Stimulated activated CD4-positive, alpha-beta T cell treated with anti-CD3 and anti-CD28 coated beads, Interleukin-12 subunit alpha, Interleukin-12 subunit beta, amount 100 ng/mL, for 24 hours (primary cell): ENCODE measurements at places on chromosomes 5 and 9.

DNA sequence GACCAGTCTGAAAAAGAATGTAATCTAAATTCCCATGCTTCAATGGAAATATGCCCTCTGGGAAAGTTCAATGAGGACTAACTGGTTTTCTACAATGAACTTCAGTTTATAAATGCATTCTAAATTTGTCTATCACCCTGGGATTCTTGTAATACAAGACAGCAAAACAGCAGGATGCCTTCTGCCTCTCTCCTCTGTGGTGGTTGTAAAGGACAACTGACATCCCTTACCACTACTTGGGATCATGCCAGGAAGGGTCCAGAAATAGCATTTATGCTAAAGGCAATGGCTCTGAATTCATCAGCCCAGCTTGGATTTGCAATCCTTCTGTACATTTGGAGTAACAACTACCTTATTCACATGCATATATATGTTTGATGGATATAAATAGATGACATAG is 97.3 kb upstream of the ADAMTS16 start:
- no peak for DNase-seq

DNA sequence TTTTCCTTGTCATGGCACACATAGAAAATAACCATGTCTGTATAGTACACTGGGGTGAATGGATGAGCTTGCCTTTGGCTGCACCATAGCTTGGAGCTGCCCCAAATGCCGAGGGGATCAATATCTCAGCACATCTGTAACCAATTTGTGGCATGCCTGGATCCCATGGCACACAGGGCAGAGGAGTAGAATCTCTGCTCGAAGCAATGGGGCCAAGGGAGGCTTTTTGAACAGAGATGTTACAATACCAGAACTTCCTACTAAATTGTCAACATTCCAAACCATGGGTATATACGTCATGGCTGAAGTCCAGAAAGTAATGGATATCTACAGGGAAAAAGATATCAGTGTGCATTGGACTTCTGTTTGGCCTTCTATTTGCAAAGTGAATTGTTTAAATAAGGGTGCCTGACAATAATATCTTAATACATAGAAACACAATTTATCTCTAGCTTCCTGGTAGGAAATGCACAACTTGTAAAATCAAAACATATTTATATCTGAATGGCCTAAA is 39.0 kb downstream of the ESM1 start:
- DNase-seq, result no peak

- no peak for DNase-seq
Measured at GRCh38 chr5:111478266-111478665, 34.1 kb downstream of the STARD4 start.

- DNase-seq, result no peak
Measured at GRCh38 chr5:74863726-74864125, 2.5 kb downstream of the FAM169A start.

DNA sequence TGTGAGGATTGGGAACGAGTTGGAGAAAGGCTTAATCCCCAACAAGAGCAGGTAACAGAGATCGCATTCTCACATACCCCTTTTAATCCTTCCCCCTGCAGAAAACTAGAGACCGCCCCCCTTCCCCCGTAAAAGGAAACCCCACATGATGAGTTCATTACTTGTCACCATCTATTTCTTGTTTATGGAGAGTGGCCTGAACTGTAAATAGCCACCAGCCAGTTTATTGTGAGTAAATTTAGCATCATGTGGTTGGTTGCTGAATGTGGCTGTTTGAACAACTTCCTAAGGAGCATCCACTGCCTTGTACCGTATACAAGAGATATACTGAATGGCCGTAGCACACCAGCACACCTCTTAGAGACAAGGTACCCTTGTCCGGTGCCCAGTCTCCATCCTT is 62.1 kb downstream of the TJP2 start:
- no peak for DNase-seq

DNA sequence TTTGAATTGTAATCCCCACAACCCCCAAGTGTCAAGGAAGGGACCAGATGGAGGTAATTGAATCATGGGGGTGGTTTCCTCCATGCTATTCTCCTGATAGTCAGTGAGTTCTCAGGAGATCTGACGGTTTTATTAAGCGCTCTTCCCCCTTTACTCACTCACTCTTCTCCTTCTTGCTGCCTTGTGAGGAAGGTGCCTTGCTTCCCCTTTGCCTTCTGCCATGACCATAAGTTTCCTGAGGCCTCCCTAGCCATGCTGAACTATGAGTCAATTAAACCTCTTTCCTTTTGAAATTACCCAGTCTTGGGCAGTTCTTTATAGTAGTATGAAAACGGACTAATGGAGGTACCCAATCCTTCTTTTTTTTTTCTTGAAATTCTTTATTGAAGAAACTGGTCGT is 2.2 kb upstream of the CEP120 start:
- DNase-seq, result no peak

DNA sequence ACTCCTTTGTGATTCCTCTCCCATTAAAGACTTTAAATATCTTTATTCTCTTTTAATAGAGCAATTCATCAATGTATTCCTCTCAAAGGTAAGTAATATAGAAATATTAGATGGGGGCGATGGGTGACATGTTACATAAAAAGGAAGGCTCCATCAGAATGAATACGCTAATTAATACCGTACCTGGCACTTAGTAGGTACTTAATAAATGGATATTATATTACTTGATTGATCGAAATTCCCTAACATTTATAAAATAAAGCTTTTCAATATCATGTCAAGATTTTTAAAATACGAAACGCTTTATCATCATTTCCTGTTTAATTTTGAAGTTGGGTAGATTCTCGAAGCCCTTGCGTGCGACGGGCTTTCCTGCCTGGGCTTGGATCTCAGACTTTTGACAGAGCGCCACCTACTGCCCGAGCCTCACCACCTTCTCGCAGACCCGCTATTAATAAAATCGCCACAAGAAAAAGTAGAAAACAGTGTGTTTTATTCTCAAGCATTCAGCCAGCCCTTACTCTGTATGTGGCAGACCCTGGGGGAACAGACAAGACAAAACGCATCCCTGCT is 99.4 kb downstream of the C5orf15 start:
- peak; percentile 54 for DNase-seq

GRCh38 chr5:158502686-158503085 is 597.0 kb downstream of the EBF1 start:
- no peak for DNase-seq

DNA sequence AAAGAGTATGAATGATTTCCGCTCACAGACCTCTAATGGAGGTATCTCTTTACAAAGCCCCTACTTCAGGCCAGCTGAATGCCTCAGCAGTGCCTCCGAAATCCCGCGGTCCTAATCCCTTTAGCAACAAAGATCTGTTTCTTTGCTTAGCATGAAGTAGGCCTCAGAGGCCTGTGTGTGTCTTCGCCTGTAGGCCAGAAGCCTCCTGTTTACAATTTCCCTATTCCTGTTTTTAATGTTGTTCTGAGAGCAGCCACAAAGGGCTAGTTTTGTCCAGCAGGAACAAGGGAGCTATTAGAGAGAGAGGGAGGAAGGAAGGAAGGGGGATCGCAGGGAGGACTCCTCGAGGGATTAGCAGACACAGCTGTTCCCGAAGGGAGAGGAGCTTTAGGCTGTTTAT is 166.4 kb upstream of the SPRY4 start:
- no peak for DNase-seq

GRCh38 chr9:35484406-35484805 is 5.5 kb upstream of the RUSC2 start:
- DNase-seq, result no peak

DNA sequence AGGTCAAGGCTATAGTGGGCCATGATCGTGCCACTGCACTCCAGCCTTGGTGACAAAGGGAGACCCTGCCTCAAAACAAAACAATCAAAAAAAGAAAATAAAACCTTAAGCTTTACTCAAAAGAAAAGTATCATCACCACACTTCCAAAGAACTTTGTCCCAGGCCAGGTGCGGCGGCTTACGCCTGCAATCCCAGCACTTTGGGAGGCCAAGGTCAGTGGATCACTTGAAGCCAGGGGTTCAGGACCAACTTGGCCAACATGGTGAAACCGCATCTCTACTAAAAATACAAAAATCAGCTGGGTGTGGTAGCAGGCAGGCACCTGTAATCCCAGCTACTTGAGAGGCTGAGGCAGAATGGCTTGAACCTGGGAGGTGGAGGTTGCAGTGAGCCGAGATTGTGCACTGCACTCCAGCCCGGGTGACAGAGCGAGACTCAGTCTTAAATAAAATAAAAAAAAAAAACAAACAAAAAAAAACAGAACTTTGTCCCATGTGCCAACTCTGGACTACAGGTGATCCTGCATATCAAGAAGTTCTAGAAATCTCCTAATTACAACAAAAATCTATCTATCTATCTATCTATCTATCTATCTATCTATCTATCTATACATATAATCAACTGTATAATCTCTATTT is 19.7 kb downstream of the CLINT1 start:
- DNase-seq, result no peak

DNA sequence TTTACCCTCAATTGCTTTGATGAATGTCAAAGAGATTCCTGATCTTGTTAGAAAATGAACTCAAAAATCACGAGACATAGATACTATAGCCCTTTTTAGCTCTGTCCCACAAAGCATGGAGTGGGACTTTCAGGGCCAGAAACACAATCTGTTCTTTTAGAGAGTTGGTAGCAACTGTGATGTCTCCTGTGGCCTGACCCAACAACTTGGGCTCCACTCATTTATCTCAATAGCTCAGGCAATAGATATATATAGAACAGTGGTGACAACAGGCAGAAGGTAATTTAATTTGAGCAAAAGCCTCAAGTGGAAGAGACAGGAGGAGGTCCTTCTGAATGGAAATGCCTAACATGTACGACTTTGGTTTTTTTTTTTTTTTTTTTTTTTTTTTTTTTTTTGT is 25.2 kb downstream of the TLR4 start:
- DNase-seq, result no peak

- no peak for DNase-seq
Measured at GRCh38 chr9:111985315-111985714, 88.7 kb downstream of the UGCG start.

GRCh38 chr9:4938496-4938895 is 46.6 kb upstream of the JAK2 start:
- DNase-seq, result no peak

DNA sequence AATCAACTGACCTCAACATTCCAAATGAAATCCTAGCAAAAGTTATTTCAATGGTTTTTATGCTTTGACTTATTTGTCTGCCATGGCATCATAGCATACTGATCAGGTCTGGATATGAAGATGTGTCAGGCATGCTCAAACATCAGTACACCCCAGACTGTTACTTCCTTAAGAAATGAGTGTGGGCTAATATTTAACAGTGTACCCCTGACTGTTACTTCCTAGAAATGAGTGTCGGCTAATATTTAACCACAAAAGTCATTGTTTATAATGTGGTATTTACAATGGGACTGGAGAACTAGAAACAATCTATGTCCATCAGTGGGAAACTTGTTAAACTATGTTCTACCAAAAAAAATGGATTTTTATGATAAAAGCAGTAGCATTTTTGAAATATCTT is 38.1 kb upstream of the HNRNPA0 start:
- no peak for DNase-seq

GRCh38 chr5:143896516-143896915 is 84.6 kb downstream of the HMHB1 start:
- DNase-seq, result no peak

DNA sequence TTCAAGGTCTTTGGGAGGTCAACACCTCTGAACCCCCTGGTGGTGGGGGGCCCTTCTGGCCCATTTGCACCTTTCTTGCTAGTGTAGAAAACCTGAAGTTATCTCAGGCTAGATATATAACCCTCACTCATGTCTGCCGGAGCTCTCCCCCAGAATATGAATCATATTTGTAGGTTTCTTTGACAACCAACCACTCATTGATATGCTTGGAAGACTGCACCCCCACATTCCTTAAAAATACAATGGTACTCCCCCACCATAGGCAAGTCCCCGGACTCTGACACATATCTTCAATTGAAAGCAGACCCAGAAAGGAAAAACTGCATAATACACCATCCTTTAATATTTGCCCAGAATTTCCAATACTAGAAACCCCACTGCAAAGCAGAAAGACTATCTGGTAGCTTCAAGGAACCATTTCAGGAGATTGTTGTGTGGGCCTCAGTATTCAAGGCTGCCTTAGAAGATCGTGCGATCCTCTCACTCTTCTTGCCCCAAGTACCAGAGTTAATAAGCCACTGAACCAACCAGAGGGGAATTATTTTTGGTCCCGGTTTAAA is 978 bp upstream of the UBE2B start:
- DNase-seq, result no peak
